ENCODE measurements at places on chromosomes 5 and 9.

DNA sequence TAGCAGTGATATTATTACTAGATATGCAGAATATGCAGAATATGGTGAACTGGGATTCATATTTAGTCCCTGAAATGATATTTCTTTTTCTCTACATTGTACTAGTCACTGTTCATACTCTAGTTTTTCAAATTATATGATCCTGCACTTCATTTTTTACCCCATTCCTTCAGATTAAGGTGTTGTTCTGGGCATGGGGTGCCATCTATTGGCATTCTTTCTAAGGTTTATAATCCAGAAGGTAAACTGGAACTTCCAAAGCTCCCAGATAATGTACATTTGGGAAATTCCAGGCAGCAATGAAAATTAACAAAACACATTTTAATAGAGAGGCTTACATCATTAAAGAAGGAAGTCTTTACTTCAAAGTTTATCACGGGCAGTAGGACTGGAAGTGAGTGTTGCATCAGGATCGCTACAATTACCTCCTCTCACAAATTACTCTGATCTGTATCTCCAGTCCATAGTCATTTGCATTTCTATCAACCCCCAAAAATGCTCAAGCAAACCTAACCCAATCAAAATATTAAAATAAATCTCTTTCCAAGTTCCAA lies 12.5 kb downstream of the RFX3 start:
- DNase-seq, result no peak

GRCh38 chr5:126143622-126144021 lies 279.6 kb upstream of the GRAMD2B start:
- no peak for DNase-seq

DNA sequence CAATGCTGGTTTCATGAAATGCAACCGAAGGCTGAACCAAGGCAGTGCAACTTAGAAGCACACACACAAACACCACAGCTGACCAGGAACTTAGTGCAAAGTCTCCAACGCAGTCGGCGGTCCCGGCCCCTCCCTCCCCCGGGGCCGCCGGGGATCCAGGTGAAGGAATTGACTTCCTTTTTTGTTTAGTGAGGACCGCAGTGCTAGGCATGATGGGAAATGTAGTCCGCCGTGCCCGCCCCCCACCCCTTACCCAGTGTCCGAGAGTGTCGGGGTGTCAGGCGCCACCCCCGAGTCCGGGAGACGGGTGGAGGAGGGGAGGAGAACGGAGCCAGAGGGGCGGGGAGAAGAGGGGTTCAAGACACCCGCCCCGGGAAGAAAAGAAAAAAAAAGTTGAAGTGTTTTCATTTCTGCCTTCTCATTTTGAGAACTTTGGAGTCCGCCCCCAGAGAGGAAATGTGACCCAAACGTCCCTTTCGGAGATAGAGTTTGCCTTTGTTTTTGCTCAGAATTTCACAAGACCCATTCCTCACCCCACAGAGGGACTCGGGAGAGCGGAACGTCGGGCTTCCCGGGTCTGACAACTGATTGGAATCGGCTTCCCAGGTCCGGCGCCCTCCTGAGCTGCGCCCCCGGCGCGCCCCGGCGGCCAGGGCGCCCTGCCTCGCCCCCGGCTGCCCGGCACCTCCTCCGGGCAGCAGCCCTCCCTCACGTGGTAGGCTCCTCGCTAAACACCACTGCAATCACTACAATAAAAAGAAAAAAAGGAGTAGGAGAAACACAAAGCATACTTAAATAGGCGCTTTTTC lies 2.0 kb downstream of the IER5L start:
- peak; percentile 87 for DNase-seq

- no peak for DNase-seq
These were observed 50.3 kb downstream of the COL5A1 start for GRCh38 chr9:134691695-134692572.

DNA sequence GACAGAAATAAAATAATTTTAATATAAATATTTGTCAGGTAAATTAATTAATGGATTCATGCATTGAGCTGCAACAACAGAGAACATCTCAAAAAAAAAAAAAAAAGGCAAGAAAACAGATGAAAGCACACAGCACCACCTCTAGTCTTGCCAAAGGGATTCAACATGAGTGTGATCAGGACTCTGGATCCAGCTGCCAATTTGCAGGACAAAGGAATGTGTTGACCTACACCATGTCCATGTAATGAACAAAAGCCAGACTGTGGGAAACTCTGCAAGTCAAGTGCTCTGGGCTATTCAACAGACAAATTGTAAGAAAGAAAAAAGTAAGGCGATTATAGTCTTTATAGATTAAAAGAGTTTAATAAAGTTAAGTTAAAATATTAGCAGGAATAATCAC lies 769.3 kb downstream of the TLR4 start:
- DNase-seq, result no peak

- no peak for DNase-seq
These were observed 13.8 kb downstream of the AOPEP start for GRCh38 chr9:94740145-94740840.

- no peak for DNase-seq
These were observed 128.8 kb downstream of the OLFM1 start for GRCh38 chr9:135216236-135216635.

- peak; percentile 54 for DNase-seq
These were observed 39.8 kb upstream of the COL5A1 start for GRCh38 chr9:134601764-134602163.

- DNase-seq, result no peak
These were observed 14.6 kb upstream of the ACOT12 start for GRCh38 chr5:81408496-81408895.

GRCh38 chr5:119597728-119598298 lies 31.5 kb upstream of the FAM170A start:
- DNase-seq, result no peak

GRCh38 chr5:60670749-60671148 lies 29.2 kb downstream of the DEPDC1B start:
- DNase-seq, result no peak

DNA sequence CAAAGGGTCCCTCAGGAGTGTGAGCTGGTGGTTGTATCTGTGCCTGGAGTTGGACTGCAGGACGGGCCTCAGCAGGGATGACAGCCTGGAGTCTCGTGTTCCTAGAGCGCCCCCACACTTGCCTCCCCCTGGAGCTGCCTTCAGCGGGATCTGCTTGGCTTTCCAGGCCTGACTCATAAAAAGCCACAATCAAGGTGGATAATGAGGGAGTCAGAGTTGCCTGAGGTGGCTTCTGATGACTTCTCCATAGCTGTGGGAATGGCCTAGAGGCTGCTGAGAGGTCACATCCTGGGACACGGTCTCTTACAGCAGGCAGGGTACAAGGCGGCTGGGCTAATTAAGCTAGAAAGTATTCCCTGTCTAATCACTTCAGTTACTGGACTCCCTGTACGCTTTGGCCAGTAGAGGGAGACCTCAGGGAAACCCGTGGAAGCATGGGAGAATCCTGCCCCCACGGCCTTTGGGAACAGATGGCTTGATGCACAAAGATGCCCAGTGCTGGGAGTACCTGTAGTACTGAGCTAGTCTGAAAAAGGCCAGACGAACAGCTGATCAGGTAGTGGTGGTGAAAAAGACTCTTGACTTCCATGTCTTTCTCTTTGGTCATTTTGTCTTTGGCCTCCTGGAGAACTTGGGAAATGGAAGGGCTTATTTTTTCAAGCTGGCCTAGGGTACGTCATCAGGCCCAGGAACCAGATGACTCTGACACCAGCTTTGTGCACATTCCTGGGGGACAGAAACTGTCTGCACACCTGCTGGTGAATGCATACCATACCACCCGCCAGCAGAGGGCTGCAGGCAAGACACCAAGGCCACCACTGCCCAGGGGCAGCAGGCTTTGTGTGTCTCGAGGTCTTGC lies 16.1 kb upstream of the FRRS1L start:
- peak; percentile 24 for DNase-seq

DNA sequence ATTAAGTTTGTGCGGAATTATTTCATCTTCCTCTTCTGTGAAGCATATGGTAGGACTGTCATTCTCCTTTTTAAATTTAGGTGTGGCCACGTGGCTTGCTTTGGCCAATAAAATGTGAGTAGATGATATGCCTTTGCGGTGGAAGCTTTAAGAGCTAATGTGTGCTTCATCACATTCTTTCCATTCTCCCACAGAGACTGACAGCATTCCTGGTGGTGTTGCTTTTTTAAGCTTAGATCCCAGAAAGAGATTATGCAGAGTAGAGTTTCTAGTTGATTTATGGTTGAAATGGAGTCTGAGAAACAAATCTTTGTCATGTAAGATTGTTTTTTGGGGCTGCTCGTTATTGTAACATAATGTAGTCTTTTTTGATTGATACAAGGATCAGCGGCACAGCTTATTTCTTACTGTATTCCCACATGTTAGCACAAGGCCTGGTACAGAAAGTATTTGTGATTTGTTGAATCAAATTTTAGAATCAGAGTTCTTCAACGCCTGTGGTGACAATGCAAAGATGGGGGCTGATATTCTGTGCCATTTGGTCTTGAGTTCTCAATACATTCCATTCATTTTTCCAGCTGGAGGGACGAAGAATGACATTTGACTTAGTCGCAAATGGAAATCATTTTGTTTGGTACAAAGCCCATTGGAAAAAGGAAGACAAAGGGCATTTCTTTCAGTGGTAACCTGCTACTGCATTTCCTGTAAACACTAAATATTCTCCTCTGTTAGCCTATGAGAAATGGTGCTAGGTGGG lies 209.9 kb upstream of the VLDLR start:
- no peak for DNase-seq

GRCh38 chr9:100714372-100715099 lies 136.7 kb downstream of the CAVIN4 start:
- peak; percentile 49 for DNase-seq

- DNase-seq, result peak; percentile 79
These were observed 10.7 kb downstream of the OR2V1 start for GRCh38 chr5:181120306-181120705.

DNA sequence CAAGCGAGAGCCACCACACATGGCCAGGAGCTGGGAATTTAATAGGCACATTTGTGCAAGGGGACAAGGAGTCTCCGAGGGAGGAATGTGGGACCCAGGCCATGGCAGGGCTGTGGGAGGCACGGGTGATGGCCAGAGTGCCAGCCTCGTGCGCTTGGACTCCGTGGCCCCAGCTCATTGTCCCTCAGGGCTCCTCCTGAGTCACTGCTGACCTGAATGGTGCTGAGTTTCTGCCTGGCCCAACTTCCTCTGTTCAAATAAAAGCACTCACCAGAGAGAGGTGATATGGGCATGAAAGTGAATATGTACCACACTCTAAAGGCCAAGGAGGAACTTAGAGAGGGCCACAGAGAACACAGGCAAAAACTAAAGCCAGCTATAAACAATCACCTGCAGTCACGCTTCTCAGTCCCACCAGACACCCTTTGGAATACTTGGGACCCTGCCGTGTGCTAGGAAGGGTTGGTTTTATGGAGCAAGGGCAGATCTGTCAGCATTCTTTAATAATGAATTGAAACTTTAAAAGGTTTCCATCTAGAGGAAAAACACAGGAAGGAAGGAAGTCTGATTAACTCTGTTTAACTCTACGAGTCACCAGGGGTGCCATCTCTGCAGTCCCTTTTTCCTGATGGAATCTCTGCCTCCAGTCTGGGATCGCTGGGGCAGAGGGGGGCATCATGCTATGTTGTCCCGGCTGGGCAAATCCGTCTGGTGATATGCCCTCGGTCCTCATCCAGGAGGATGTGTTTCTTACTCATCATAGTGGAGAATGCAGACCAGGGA lies 25.1 kb upstream of the UBE2QL1 start:
- no peak for DNase-seq

DNA sequence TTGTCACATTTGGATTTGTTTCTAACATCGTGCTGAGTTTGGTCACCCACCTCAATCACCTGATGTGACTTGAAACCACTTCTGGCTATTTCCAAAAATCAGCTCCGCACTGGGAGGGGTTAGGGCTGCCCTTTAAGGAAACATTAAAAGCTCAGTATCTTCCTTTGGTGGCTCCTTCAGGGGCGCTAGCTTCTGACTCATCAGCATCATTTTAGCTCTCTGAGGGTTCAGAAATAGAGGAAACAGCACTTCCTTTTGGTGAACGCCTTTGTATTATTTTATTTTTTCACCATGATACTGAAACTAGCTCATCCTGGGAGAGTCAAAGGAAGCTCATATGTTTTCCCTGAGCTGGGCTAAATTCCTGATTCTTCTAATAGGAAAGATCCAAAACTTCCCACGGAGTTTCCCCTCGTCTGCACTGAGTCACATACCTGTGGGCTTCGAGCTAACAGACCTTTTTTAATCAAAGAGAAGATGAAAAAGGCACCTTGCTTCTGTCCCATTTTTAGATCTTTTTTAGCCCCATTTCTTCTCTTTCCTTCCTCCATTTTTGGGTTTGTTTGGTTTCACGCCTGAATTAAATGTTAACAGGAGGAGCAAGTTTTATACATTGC lies 48.2 kb downstream of the ROPN1L start:
- DNase-seq, result peak; percentile 47

DNA sequence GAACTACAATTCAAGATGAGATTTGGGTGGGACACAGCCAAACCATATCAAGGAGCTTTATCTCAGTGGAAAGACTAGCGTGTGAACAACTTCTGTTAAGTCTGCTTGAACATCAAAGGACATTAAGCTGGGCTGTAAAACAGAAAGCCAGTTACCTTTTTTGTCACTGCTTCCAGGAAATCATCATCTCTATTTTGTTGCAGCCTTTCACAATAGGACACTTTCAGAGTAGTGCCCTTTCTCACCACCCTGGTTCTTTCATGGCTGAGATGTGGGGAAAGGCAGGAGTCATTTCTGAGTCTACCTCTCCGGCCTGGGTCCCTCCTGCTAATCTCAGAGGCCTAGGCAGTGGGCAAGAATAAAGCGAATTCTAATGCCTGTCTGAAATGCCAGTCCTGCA lies 96.2 kb upstream of the PPP1R2B start:
- no peak for DNase-seq
